Colonic mucosa (tissue), 4 donors: ENCODE measurements at places on chromosomes 1 and 21.

DNA sequence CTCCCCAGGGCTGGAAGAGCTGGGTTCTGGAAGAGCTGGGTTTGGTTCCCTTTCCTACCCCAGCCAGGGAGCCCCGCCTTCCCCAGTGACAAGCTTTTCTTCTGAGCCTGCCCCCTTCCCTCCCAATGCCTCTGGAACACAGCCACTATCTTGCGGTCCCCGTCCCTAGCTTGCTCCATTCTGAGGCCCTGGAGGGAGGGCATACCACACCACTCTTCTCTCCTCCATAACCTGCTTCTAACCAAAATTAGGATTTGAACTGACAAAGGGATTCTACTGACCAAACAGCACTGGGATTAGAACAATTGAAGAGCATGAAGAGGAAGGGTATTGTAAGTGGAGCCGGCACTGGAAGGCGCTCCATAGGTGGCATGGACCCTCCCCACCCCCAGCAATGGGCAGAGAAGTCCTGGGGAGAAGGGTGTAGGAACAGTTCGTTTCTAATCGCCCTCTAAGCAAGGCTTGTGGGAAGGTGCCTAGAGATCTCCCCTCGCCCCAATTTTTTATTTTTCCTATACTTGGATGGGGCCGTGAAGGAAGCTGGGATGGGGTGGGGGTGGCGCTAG is 690 bp downstream of the C1orf216 start:
- H3K4me3 ChIP-seq: peak overlapping the region; percentile 68
- H3K4me1 ChIP-seq: no peaks in the 10 kb centered on the region
- peak; percentile 58 for DNase-seq
- H3K27ac ChIP-seq: peak overlapping the region; percentile 56

GRCh38 chr1:226619031-226619430 is 70.5 kb downstream of the STUM start:
- no peaks in the 10 kb centered on the region for H3K27me3 ChIP-seq
- H3K4me3 ChIP-seq: no peak overlapping the region
- DNase-seq: no peak
- no peaks in the 10 kb centered on the region for H3K4me1 ChIP-seq
- no peak overlapping the region for H3K27ac ChIP-seq

- H3K4me1 ChIP-seq: no peaks in the 10 kb centered on the region
- H3K27me3 ChIP-seq: no peaks in the 10 kb centered on the region
- no peak overlapping the region for H3K27ac ChIP-seq
- H3K4me3 ChIP-seq: no peak overlapping the region
- DNase-seq: no peak
These were observed 17.6 kb upstream of the CCT8 start for GRCh38 chr21:29091033-29091432.

GRCh38 chr1:78279051-78279450 is 211.7 kb upstream of the PTGFR start:
- H3K4me1 ChIP-seq: no peaks in the 10 kb centered on the region
- H3K4me3 ChIP-seq: no peak overlapping the region
- H3K27ac ChIP-seq: no peak overlapping the region
- no peak for DNase-seq
- no peaks in the 10 kb centered on the region for H3K27me3 ChIP-seq

DNA sequence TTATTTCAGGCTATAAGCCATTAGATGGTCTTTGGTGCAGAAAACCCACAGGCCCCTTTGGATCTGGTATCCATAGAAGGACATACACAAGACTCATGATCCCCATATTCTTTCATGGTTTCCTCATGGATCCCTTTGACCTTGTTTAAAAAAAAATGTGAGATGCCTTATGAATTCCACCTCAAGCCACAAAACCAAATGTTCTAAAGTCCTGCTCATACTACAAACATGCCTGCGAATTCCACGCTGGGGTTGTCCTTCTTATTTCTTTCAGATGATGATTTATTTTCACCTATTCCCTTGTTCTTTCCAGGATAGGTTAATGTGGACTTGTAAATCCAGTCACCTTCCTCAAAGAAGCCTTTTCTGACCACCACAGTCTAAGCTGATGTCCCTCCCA is 256.9 kb upstream of the DPYD start:
- no peaks in the 10 kb centered on the region for H3K36me3 ChIP-seq
- no peaks in the 10 kb centered on the region for H3K4me1 ChIP-seq
- no peak overlapping the region for H3K27ac ChIP-seq
- no peaks in the 10 kb centered on the region for H3K27me3 ChIP-seq

DNA sequence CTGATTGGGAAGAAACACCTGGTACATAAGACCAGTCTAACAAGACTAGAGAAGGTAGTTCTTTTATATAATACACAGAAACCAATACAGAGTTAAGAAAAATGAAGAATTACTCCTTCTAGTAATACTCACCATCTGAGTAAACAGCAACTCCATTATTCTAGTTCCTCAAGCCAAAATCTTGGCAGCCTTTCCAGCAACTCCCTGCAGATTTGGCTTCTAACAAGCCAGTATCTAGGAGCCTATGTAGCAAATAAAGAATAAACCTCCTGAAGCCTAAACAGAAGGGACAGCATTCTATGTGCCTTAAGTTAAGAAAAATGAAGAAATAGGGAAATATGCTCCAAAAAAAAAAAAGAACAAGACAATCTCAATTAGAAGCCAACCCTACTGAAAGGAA is 24.5 kb downstream of the ERO1B start:
- DNase-seq: no peak
- no peaks in the 10 kb centered on the region for H3K36me3 ChIP-seq
- no peaks in the 10 kb centered on the region for H3K27me3 ChIP-seq
- no peak overlapping the region for H3K4me3 ChIP-seq
- H3K27ac ChIP-seq: no peak overlapping the region

- H3K27me3 ChIP-seq: no peaks in the 10 kb centered on the region
- no peak overlapping the region for H3K4me3 ChIP-seq
- no peaks in the 10 kb centered on the region for H3K4me1 ChIP-seq
- no peaks in the 10 kb centered on the region for H3K36me3 ChIP-seq
- H3K27ac ChIP-seq: no peak overlapping the region
These were observed 12.5 kb downstream of the NID1 start for GRCh38 chr1:236052232-236052993.
